Stimulated activated CD4-positive, alpha-beta T cell treated with anti-CD3 and anti-CD28 coated beads, Interleukin-1b, Interleukin-23, amount 100 ng/mL, for 4 hours (primary cell): ENCODE measurements at places on chromosomes 4 and X.

DNA sequence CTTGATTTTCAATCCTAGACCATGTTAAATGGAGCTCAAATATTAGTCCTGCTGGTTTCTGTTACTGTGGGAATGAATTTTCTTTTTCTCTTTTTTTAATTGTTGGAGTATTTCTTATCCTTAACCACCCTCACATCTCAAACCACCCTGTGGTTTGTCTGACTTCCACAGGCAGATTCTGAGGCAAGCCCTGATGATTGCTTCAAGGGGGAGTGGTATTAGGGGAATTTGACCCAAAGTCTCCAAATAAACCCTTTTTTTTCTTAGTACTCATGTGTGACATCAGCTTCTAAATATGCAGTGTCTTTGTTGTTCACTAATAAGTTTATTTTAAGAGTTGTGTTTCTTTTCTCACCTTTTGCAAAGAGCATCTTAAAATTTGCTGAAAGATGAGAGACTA lies 810.3 kb downstream of the IL1RAPL1 start:
- DNase-seq = no peak

DNA sequence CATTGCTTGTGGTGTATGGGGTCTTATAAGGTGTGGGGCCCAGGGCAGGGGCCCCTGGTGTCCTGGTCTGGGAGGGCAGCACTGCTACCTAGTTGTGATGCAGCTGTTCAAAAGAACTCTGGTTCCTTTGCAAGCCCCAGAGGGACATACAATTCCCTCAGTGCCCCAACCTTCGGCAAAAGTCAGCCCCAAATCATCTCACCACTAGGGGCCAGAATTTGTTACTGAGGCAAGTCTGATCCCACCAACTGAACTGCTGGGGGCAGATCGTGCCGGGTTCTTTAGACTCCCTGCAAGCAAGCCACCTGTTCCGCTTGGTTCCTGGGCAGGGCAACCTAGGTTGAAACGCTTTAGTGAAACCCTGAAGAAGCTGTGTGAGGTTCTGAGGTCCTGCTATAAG lies 180.1 kb upstream of the S100G start:
- no peak for DNase-seq

GRCh38 chr4:152847376-152847775 lies 67.6 kb downstream of the ARFIP1 start:
- DNase-seq = no peak

- peak; percentile 6 for DNase-seq
These were observed 16.0 kb downstream of the MEPE start for GRCh38 chr4:87848622-87849351.

- no peak for DNase-seq
These were observed 138.8 kb upstream of the MAP9 start for GRCh38 chr4:155515444-155516075.

- DNase-seq = no peak
These were observed 1314.0 kb downstream of the PCDH19 start for GRCh38 chrX:99095965-99096635.

DNA sequence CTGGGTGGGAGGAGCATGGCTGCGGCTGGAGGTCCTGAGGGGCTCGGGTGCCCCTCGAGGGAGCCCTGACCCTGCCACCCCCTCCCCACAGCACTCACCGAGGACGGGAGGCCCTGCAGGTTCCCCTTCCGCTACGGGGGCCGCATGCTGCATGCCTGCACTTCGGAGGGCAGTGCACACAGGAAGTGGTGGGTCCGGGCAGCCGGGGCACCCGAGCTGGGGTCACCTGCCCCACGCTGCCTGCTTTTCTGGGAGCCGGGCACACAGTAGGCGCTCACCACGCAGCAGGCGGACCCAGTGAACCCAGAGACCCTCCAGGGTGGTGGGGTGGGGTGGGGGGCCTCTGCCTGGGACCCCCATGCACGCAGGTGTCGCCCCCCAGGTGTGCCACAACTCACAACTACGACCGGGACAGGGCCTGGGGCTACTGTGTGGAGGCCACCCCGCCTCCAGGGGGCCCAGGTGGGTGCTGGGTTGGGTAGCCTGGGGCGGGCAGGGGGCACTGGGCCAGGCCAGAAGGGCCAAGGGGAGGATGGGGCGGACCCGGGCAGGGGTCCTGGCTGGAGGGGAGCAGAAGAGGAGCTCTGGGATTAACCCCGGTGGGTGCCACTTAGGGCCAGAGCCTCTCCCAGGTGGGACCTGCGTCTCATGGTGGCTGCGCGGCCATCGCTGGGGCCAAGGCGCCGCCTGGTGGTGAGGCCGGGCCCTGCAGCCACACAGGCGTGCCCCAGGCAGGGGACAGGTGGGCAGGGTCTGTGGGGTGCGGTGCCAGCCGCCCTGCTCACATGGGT lies 1.4 kb downstream of the HGFAC start:
- DNase-seq = peak; percentile 62

DNA sequence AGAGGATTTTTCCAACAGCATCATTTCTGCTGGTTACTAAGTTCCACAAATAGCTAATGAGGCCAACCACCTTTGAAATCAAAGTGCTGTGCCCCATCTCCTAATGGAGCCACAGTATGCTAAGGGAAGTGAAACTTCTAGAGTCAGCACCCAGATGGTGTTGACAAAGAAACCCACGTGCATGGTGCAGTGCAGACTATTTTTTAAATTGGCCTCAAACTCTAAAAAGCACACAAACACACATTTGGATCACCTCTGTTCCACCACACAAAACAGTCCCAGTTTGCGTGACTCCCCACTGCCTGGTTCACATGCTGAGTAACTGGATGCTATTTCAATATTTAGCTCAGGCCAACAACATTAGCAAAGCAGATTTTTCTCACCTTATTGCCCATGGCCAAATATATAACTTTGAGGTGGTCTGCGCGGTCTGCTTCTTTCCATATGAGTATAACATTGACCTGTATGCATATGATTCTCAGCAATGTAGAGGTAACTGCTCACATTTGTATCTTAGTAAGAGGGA lies 69.9 kb downstream of the AMELX start:
- no peak for DNase-seq

DNA sequence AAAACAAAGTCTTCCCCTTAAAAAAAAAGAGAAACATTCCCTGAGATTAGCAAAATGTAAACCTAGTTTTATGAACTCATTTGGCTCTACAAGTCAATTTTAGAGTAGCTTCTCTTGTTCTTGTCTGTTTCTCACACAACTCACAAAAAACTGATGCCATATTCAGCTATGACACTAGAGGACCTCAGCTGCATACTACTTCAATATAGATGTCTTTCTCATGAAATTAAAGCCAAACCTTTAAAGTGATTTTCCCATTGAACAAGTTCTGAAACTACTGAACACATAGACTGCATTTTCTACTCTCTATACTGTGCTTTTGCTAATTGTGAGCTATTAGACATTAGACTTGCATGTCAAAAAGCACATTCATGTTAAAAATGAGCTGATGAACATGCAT lies 49.8 kb downstream of the TBCK start:
- no peak for DNase-seq

- DNase-seq = peak; percentile 20
These were observed 47.8 kb upstream of the SETD7 start for GRCh38 chr4:139603576-139604410.

- no peak for DNase-seq
These were observed at the start of gene SRPX2 for GRCh38 chrX:100643956-100644860. Gene SRPX2 (plus strand): TSS chrX:100644199. CDS start chrX:100646323, 2,124 bp downstream.

DNA sequence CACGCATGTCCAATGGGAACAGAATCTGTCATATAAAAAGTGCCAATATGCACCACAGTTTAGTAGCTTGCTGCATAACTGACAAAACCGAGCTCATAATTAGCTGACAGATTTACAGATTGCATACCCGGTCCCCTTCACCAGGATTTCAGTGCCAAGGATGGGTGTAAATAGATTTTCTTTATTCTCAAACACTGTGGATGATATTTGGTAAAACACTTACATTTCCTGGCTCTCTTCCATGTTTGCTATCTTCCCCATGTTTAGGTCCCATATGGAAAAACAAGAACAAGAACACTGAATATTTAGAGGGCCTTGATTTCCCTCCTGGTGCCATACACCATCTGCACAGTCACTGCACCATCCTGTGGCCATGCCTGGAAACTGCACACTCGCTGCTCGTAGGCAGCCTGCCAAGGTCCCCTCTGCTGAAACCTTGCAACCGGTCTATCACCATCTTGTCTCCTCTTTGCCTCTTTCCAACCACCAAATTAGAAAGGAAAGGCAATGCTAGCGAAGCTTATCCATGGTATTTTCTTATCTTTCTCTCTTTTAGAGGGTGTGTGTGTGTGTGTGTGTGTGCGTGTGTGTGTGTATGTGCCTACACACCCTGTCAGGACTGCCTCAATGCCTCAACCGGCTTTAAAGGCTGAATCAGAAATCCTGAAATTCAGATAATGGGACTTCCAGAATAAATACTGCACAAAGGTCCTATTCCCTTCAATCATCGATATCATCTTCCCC lies 124.2 kb upstream of the MBNL3 start:
- peak; percentile 12 for DNase-seq

GRCh38 chr4:171846232-171846631 lies 33.0 kb downstream of the GALNTL6 start:
- no peak for DNase-seq

- no peak for DNase-seq
These were observed 122.5 kb upstream of the DDIT4L start for GRCh38 chr4:100312615-100313350.

DNA sequence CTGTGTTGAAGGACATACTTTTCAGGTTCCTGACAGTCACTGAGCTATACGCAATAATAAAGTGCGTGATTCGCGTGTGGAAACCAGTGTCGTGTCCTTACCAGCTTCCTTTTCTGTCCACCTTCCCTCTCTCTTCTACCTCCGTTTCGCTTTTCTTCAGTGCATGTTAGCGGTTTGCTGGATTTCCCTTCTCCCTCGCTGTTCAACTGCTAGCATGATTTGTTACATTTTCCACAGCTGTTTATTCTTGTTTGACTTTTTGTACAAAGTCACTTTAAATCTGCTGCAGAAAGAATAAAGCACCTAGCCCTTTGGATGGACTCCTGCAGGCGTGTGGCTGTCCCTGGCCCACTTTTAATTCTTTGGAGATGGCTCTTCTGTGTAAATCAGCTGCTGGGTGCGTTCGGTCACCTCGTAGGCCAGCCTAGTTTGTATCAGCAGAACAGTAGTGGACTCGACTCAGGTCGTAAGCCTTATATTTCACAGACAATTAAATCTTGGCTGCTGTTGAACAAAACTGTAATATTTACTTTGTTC lies 8.9 kb upstream of the HAND2 start:
- DNase-seq = no peak

- no peak for DNase-seq
These were observed 234.3 kb downstream of the PALLD start for GRCh38 chr4:168731006-168731636.

DNA sequence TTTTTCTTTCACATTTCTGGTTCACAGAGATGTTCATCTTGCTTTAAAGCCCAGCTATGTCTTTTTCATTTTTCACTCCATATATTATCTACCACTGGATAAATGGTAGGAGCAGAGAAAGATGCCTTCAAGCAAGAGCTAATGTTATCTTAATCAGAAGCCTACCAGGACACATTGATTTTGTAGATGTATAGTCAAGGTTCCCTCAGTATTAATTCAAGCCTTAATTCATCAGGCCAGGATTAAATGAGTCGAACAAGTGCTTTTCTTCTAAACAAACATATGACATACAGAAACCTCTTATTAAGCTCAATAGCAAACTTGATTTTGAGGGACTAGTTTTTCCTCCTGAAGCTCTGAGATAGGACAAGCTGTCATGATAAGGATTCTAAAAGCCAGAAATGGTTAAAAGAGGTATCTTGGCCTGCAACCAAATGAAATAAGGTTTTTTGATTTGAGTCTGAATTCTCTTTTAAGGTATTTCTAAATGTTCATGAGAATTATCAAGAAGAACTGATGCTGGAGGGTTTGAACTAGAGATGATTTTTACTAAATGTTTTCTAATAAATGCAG lies 81.7 kb upstream of the FTHL17 start:
- DNase-seq = no peak

DNA sequence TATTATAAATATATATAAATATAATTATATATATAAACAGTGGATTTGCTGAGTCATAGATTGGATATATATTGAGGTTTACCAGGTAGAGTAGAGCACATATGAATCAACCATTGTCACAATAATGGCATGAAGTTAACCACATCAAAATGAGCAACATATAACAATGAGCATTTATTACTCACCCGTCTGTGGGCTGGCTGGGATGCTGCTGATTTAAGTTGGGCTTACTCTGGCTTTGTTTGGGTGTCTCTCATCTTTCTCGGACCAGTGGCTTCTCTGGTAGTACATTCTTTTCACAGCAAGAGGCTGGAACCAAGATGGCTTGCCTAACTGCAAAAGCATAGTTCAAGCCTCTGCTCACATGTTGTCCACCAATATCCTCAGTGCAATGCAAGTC lies 111.7 kb upstream of the TAPT1 start:
- no peak for DNase-seq

GRCh38 chr4:75056277-75056676 lies 123.4 kb downstream of the PARM1 start:
- no peak for DNase-seq

DNA sequence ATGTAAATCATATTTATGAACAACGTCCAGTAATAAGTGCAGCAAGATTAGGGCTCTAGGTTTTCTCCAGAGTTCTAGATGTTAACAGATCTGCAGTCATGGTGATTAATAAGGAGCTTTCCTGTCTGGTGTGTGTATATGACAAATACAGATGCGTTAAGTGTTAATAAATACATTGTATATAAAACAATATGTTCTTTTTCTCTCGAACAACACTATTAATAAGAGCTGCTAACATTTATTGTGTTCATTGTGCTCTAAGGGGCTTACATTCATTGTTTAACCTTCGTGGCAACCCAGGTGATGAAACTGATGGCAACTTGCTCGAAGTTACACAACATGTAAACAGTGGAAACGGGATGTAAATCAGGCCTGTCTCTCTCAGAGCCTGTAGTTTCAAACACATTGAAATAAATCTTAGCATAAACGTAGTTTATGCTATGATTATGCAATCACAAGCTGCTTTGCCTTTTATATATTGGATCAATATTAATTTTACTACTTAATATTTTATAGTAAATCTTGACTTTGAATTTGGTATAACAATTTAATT lies 547 bp upstream of the CLGN start:
- no peak for DNase-seq

- DNase-seq = no peak
These were observed 354.9 kb upstream of the HS3ST1 start for GRCh38 chr4:11783588-11783987.

DNA sequence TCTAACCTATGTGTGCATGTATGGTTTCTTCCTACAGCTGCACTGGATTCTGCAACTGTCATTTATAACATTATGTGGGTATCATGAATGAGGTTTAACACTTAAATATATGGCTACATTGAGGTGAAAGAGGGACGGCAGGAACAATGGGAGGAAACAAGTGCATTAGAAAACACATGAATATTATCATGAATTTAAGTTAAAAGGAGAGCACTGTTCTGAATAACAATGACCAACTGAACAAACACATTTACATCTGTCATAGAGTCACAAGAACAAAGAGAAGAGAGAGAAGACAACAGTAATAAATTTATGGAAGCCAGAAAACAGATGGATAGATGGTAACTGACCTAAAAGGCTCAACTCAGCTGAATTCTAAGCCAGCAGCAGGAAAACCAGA lies 527.1 kb upstream of the DIPK2B start:
- no peak for DNase-seq

- no peak for DNase-seq
These were observed 529.1 kb upstream of the SMIM31 start for GRCh38 chr4:164224871-164225270.

GRCh38 chrX:17725181-17725580 lies 12.1 kb upstream of the SCML1 start:
- DNase-seq = no peak

GRCh38 chrX:72532366-72532765 lies 40.3 kb downstream of the HDAC8 start:
- DNase-seq = no peak
